SK-N-SH (cell line): ENCODE measurements at places on chromosomes 12 and 14. TPM values are rescaled to one million over a fixed set of nuclear protein-coding genes. Genes with fewer than 3 reads are reported as not detected.

The KRT84 gene
- not detected in 2 replicates for polyA plus RNA-seq

The PDE3A gene
- polyA plus RNA-seq = 0.67 and 0.88 TPM in 2 replicates

The E2F7 gene
- 8.8 and 9.2 TPM in 2 replicates for polyA plus RNA-seq

The PSMA6 gene
- 174 and 227 TPM in 2 replicates for polyA plus RNA-seq

The PAH gene
- polyA plus RNA-seq = not detected in 2 replicates

The GPN3 gene
- polyA plus RNA-seq = 21.6 and 22.5 TPM in 2 replicates

DNA sequence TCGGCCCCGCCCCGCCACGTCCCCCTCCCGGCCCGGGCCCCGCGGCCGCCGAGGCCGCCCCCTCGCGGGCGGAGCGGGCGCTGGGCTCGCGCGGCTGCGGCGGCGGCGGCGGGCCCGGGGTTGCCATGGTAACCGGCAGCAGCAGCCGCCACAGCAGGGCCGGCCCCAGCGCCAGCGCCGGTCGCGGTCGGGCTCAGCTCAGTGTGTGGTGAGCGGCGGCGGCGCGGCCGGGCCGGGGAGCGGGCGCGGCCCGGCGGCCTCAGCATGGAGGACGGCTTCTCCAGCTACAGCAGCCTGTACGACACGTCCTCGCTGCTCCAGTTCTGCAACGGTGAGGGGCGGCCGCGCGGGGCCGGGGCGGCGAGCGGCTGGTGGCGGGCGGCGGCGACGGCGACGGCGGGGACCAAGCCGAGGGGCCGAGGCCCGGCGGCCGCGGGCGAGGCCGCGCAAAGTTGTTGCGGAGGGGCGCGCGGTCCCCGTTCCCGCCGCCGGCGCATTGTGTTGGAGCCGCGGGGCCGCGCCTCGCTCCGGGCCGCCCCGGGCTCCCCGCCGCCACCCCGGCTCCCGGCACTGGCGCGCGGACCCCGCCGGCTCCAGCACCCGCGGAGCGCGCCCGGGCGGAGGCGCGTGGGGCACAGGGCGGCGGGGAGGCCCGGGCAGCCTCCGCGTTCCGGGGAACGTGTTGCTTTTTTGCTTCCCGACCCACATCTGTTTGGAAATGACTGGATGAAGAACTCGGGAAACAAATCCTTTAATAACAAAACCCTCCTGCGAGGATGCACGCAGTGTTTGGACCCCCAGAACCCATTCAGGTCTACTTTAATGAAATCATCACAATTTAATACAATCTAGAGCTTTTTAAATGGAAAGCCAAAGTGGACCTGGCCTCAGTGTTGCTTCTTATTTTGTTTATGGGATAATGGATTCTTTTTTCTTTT, at the start of gene EML1:
EML1 (plus strand) TSS at position 201 of the 938 bp plus-strand sequence; CDS start at position 265, 64 bp downstream.
- DNase-seq = peak; percentile 99
- H3K4me3 ChIP-seq = peak within 1 kb of the TSS; percentile 65
- peak within 1 kb of the TSS; percentile 58; the same call in 1 of the 2 replicates for H3K27ac ChIP-seq
- H3K36me3 ChIP-seq = no peaks in the 10 kb centered on the region
- H3K4me1 ChIP-seq = peaks cover 12% of the 10 kb centered on the region

GRCh38 chr12:106010741-106011140, 128.0 kb downstream of the NUAK1 start:
- DNase-seq = no peak
- no peaks in the 10 kb centered on the region for H3K4me1 ChIP-seq
- H3K4me3 ChIP-seq = no peak overlapping the region
- no peaks in the 10 kb centered on the region for H3K27me3 ChIP-seq
- no peak overlapping the region for H3K27ac ChIP-seq

GRCh38 chr12:115932066-115932465, 345.4 kb downstream of the MED13L start:
- no peak overlapping the region for H3K4me3 ChIP-seq
- no peak overlapping the region for H3K27ac ChIP-seq
- H3K36me3 ChIP-seq = no peaks in the 10 kb centered on the region
- no peaks in the 10 kb centered on the region for H3K27me3 ChIP-seq
- no peak for DNase-seq

GRCh38 chr12:33795536-33795935, 226.8 kb upstream of the ALG10 start:
- H3K36me3 ChIP-seq = no peaks in the 10 kb centered on the region
- H3K4me1 ChIP-seq = no peaks in the 10 kb centered on the region
- no peak for DNase-seq
- no peaks in the 10 kb centered on the region for H3K27me3 ChIP-seq

DNA sequence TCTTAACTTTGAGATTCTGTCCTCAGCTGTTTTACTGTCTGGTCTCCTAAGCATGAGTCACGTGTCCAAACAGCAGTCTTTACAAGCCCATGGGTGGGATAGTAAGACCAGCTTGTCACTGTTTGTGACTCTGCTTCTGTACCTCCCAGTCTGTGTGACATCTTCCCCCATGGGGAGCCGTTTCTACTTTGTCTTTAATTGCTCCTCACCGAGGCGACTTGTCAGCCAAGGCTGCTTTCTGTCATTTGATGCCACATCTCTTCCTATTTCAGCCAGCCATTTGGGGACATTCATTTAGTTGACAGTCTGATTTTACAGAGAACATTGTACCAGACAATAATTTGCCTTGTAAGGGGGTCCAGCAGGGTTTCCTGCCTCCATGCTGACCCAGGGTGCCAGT, 534.8 kb downstream of the NRXN3 start:
- no peaks in the 10 kb centered on the region for H3K27me3 ChIP-seq
- no peak overlapping the region for H3K27ac ChIP-seq
- H3K4me1 ChIP-seq = no peaks in the 10 kb centered on the region; the same call in 1 of the 2 replicates
- H3K36me3 ChIP-seq = no peaks in the 10 kb centered on the region
- DNase-seq = no peak

DNA sequence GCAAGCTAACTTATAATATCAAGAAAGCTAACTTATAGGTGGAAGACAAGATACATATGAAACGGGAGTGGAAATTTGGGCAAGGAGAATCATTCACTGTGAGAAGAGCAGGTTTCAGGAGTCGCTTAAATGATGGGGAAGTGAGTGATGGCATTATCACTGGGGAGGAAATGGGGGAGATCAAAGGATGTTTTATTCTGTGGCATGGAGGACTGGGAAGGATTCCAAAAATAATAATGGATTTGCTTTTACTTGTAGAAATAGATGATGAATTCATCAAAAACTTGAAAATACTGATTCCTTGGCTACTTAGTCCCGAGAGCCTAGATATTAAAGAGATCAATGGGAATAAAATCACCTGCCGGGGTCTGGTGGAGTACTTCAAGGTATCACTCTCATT, 47.8 kb downstream of the SAV1 start:
- peaks cover 17% of the 10 kb centered on the region for H3K36me3 ChIP-seq
- H3K4me1 ChIP-seq = no peaks in the 10 kb centered on the region
- H3K27me3 ChIP-seq = no peaks in the 10 kb centered on the region
- no peak for DNase-seq

DNA sequence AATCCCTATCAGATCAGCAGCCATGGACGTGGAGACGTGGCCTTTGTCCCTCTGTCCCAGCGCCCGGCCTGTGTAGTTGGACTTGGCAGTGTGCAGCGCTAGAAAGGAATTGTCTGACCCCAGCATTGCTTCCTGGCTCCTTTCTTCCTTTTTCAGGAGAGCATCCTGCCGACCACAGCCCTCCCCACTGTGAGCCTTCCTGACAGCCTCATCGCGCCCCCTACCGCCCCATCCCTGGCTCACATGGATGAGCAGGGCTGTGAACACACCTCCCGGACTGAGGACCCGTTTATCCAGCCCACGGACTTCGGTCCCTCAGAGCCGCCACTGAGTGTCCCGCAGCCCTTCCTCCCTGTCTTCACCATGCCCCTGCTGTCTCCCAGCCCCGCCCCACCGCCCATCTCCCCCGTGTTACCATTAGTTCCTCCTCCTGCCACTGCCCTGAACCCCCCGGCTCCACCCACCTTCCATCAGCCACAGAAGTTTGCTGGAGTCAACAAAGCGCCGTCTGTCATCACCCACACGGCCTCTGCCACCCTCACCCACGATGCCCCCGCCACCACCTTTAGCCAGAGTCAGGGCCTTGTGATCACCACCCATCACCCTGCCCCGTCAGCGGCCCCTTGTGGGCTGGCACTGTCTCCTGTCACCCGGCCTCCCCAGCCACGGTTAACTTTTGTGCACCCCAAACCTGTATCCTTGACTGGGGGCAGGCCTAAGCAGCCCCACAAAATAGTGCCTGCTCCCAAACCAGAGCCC, 40.6 kb downstream of the IL31 start:
- DNase-seq = no peak
- H3K4me1 ChIP-seq = no peaks in the 10 kb centered on the region
- no peak overlapping the region for H3K27ac ChIP-seq
- H3K36me3 ChIP-seq = peaks cover 25% of the 10 kb centered on the region
- H3K27me3 ChIP-seq = no peaks in the 10 kb centered on the region

DNA sequence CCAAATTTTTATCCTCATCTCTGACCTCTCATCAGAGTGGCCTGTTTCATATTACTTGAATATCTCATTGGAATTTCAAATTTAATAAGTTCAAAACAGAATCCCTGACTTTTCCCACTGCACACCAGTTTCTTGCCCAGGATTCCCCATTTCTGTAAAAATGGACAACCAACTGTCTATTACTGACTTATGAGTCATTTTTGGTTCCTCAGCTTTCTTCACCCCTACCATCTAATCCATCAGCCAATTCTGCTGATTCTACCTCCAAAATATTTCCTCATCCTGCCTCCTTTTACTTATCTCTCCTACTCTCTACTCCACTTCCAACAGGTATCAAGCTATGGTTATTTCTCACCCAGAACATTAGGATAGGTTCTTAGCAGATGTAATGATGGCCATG, 44.2 kb downstream of the TMX1 start:
- peak overlapping the region; percentile 75 for H3K27ac ChIP-seq
- no peak overlapping the region for H3K4me3 ChIP-seq
- DNase-seq = no peak

DNA sequence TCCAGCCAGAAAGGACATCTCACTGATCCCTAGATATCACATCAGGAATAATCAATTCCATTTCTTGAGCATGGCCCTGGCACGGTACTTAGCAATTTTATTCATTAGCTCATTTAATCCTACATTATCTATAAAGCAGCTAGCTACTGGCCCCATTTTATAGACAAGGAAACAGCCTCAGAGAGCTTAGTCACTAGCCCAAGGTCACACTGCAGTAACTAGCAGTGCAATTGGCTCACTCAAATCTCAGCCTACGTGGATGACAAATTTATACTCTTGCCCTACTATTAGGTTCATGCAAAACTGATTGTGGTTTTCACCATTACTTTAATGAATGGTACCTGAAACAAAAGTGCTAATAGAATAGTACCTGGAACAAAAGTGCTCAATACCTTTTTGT, 41.7 kb downstream of the NUAK1 start:
- H3K4me3 ChIP-seq = no peak overlapping the region
- H3K4me1 ChIP-seq = peaks cover 10% of the 10 kb centered on the region; the same call in 1 of the 2 replicates
- H3K36me3 ChIP-seq = peaks cover 39% of the 10 kb centered on the region; the same call in 1 of the 2 replicates
- H3K27me3 ChIP-seq = no peaks in the 10 kb centered on the region
- no peak overlapping the region for H3K27ac ChIP-seq
